Skeletal muscle cell (primary cell): ENCODE measurements at places on chromosomes 4 and X.

DNA sequence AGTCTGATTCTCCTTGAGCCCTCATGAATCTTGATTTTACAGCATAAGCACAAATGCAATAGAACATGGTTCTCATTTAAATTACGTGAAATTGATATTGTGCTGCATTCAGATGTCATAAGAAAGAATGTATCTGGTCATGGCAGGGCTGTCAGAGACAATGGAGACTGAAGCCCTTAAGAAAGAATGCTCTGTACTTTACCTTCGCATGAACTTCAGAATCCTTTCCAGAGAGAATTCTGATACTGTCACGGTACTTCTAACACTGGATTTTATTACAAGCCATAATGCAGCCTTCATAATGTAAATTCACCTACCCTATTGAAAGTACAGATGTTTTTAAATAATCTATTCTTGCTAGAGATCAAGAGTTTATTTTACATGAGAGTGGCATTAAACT, 677.9 kb upstream of the ADGRL3 start:
- no peak for DNase-seq

- DNase-seq, result no peak
Measured at GRCh38 chr4:76339364-76339763, 32.8 kb downstream of the STBD1 start.

DNA sequence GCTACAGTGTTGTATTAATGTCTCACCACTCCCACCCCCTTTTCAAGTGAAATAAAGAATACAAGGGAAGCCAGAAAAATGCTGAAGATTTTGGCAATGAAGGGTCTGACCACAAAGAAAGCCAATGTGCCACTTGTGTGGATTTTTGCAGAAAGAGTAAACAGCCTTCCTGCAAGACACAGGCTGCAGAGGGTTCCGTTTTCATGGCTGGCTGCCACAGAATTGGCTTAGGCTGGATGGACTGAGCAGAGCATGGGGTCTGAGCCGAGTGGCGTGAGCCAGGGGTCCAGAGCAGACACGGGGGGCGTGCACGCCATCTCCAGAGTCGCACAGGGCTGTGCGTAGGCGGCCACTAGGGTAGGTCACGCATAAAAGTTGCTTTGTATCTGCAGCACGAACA, 69.2 kb downstream of the MTNR1A start:
- DNase-seq, result no peak

- DNase-seq, result no peak
Measured at GRCh38 chr4:119672938-119673337, 44.3 kb upstream of the PDE5A start.
